ENCODE measurements at places on chromosomes 16 and 17.

DNA sequence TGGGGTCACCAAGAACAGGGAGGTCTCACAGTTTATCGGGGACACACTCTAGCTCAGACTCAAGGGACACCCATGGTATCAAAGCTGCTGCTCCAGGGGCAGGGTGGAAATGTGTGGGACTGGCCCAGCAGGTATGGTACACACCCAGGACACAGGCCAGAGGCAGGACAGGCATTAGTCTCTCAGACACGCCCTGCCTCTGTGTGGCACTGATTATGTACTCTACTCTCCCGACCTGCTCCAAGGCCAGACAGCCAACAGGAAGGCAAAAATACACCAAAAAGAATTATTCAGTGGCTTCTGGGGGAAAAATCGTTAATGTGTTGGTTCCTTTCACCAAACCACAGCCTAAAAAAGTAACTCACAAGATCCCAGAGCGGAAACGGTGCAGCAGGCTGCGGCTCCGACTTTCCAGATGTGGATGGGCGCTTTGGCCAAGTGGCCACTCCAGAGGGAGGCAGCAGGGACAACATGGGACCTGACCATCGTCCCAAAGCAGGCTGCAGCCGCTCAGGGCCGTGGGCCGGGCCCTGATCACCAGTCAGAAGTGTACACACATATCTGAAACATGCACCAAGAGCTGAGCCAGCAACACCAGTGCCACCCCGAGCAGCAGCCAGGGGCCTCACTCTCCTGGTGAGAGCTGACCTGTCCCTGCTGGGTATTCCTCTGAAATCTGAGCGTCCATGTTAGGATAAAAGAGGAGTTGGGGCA is 1.0 kb upstream of the SIRT7 start:
- no peak for DNase-seq

GRCh38 chr16:11203111-11203623 is 52.8 kb downstream of the SOCS1 start:
- DNase-seq, result no peak

DNA sequence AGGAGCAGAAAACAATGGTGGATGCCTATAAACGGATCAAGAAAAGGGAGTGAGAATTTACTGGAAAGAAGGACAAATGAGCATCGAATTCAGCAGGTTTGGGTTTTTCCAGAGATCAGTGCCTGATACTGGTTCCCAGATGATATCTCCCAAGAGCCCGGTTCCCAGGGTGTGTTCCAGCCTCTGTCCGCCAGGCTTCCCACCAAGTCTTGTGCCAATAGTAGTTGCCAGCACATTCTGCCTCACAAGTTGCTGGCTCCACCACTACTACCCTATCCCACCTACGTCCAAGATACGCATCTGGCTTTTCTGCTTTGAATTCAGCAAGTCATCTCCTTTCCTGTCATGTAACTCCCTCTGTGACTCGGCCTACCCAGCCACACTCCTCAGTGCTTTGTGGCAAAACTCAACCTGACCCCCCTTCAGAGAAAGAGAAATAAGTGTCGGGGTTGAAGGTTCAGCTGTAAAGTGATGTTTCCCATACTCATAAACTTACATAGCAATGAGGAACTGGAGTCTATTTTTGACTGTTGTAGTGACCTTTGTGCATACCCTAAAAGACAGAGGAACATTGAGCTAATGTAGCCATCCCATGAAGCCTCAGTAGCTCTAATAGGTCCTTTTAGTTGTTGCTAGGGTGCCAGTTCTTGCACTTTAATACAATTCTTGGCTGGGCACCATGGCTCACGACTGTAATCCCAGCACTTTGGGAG is 277.0 kb downstream of the IRX3 start:
- no peak for DNase-seq

- DNase-seq, result no peak
These were observed 17.6 kb downstream of the DUS2 start for GRCh38 chr16:68040506-68041288.

DNA sequence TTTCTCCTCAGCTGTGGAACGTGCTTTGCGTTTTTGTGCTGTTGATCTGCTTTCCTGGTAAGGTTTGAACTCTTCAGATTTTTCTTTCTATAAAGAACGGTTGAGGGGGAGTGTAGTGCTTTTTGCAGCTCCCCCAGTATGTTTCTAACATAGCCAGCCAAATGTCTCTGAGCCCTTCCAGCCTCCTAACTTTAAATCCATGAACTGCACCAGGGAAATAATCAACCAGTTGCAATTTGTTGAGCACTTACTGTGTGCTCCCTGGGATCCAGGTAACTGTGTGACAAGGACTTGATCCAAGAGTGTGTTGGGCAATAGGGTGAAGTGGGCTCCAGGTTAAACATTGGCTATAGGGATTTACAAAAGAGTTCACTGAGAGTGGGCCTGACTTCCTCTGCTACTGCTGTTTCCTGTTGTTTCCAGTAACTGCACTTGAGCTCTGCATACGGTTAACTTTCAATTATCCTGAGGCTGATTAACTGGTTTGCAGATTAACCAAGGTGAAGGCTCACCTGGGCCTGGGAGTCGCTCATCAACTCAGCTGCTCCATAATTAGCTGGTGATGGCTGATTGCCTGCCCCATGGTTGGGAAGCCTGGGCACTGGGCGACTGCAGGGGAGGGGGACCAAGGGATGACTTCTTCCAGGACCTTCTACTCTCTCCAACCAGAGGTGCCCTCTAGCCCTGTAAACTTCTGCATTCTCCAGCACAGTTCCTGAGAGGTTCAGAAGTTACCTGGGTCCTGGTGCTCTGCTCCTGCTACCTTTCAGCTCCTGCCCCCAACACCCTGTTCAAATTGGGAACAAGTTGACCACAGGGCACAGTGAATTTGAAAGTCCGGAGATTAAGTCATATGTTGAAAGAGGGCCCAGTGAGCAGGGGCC is 19.5 kb downstream of the HLF start:
- no peak for DNase-seq

DNA sequence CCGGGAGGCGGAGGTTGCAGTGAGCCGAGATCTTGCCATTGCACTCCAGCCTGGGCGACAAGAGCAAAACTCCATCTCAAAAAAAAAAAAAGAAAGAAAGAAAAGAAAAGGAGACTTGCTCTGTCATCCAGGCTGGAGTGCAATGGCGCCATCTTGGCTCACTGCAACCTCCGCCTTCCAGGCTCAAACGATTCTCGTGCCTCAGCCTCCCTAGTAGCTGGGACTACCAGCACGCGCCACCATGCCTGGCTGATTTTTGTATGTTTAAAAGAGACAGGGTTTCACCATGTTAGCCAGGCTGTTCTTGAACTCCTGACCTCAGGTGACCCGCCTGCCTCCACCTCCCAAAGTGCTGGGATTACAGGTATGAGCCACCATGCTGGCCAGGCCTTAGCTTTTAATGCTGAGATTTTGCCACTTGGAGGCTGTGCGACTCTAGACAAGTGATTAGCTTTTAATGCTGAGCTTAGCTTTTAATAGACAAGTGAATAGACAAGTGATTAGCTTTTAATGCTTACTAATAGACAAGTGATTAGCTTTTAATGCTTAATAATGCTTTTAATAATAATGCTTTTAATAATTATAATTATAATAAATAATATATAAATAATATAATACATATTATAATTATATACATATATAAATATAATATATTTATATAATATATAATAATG is 9.6 kb downstream of the LDAF1 start:
- DNase-seq, result no peak

GRCh38 chr17:53321651-53322050 is 501.1 kb upstream of the KIF2B start:
- no peak for DNase-seq

- DNase-seq, result no peak
These were observed 5.7 kb upstream of the CDH5 start for GRCh38 chr16:66360624-66361324.

GRCh38 chr16:15518381-15519351 is 84.3 kb downstream of the BMERB1 start:
- no peak for DNase-seq
